ENCODE measurements at places on chromosomes 7 and 10. TPM values are rescaled to one million over a fixed set of nuclear protein-coding genes. Genes with fewer than 3 reads are reported as not detected.

DNA sequence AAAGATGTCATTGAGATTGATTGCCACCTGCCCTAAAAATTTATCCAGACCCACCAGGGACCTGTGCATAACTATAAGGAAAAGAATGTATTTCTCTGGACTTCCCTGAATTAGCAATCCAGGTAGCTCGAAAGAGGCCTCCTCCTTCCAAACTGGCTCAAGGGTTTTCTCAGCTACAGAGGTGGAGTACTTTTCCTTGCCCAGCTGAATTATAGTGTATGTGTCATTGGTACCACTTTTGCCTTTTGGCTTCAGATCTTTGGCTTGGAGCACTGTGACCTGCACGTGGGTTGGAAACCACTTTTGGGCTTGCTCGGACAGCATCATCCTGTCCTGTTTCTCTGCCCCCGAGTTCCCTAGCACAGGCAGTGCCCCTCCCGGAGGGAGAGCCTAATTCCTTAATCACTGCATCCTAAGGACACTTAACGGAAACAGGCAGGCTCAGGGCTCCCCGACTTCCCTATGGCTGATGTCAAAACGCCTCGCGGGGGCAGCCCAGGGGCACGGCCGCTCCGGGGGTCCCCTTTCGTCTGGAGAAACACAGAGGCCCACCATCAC is 825 bp downstream of the RAB11FIP2 start:
- H3K27me3 ChIP-seq, result no peaks in the 10 kb centered on the region
- H3K36me3 ChIP-seq, result no peaks in the 10 kb centered on the region
- DNase-seq, result peak; percentile 33
- peak overlapping the region; percentile 89 for H3K4me3 ChIP-seq

- no peaks in the 10 kb centered on the region for H3K27me3 ChIP-seq
- peaks cover 7% of the 10 kb centered on the region for H3K36me3 ChIP-seq
- H3K4me3 ChIP-seq, result no peak overlapping the region
- H3K27ac ChIP-seq, result no peak overlapping the region
- DNase-seq, result no peak
Measured at GRCh38 chr7:158186406-158186805, 401.2 kb downstream of the PTPRN2 start.

DNA sequence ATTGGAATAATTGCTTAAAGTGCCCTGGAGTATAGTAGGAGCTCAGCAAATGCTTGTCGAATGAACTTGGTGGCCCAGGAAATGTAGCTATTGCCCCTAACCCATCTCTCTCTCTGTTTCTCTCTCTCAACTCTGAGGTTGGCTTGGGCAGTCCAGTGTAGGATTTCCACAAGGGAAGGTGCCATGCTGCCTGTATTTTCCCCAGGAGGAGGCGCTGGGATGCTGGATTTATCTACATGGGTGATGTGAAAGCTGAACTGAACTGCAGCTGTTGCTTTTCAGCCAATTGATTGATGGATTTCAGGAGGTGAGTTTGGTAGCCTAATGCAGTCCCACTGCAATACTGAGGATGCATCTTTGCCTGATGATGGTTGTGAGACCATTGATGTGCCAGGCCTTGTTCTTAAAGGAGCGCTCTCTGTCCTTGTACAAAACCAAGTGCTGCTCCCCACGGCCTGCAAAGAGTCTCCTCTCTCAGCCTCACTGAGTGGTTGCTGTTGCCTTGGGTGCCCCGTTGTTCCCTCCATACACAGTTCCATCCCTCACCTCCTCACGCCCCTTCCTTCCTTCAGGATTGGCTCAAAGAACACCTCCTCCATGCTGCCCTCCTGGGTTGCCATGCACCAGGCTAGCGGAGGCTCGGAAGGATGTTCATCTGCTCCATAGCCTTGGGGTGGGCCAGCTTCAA is 200.6 kb downstream of the GLRX3 start:
- no peaks in the 10 kb centered on the region for H3K36me3 ChIP-seq
- H3K27me3 ChIP-seq, result no peaks in the 10 kb centered on the region
- no peak overlapping the region for H3K27ac ChIP-seq
- no peak overlapping the region for H3K4me3 ChIP-seq

HYAL4 gene
- 0.78 TPM for polyA plus RNA-seq

PAX2 gene
- polyA plus RNA-seq, result not detected
